ENCODE measurements at places on chromosomes 12 and 14.

GRCh38 chr12:49046129-49046895, 14.3 kb downstream of the KMT2D start:
- DNase-seq = no peak

- no peak for DNase-seq
Observed at GRCh38 chr12:112891093-112892024, 15.4 kb upstream of the OAS1 start.

GRCh38 chr12:55940065-55940732, 9.2 kb downstream of the DGKA start:
- DNase-seq = peak; percentile 64

DNA sequence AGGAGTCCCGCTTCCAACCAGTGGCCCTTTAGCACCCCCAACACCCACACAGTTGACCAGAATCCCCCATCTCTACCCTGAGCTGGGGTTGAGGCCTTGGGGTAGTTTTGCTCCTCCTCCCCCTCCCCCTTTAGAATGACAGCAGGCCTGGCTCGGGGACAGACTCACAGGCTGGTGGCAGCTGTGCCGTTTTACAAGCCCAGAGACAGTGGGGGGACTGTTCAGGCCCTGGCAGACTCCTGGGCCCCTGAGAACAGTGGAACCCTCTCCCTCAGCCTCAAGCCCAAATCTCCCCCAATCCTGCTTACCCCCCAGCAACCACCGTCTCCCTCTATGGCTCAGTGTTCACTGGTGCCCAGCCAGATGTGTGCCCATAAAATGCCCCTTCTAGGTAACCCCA, 10.1 kb downstream of the TMEM119 start:
- DNase-seq = no peak

DNA sequence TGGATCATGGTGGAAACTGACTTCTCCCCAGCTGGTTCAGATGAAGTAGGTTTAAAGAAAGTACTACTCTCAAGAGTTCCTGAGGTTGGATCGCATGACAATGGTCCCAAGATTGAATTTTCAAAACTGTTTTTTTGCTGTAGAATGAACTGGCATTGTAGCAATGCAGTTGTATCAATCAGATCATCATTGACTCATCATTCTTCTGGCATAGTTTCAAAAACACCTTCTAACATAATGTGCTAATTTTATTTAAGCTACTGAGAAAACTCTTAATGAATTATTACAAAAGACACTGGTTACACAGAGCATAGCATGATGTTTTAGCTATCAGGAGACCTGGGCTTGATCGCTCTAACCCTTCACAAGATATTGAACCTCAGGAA, 384.5 kb upstream of the DCN start:
- no peak for DNase-seq

DNA sequence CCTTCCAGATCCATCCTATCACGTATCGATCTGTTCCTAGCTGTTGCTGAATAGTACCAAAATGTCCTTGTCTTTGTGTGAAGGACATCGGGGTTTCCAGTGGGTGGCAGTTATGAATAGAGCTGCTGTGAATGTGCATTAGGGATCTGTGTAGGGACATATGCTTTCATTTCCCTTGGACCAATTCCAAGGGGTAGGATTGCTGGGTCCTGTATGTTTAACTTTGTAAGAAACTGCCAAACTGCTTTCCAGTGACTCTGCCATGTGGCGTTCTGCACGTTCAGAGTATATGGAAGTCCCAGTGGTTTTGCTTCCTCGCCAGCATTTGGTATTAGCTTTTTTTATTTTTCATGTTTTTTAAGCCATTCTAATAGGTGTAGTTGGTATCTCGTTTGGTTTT, 28.6 kb downstream of the PACS2 start:
- no peak for DNase-seq

- DNase-seq = no peak
Observed at GRCh38 chr14:86129426-86129825, 599.5 kb downstream of the FLRT2 start.

DNA sequence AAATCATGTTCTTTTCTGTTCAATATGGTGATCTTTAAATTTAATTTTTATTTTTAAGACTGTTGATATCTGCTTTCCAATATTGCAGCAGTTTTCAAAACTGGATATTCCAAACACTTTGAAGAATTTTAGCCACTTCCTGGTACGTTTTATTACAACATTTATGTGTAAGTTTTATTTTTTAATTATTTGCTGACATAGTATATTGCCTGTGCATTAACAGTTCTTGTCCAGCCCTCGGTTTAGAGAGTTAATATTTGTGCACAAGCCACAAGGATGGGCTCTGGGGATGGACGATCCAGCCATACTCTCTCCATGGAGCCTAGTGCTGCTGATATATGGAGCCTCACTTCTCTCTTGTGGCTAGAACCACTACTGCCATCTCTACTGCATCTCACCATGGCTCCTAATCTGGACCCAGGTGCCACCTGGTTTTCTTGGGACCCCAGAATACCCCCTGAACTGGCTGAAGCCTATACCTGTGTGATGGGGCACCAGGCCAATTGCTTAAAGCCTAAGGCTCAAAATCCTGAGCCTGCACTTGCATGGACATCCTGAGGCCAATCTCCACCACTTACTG, 262.5 kb downstream of the RASSF9 start:
- no peak for DNase-seq

GRCh38 chr12:108642269-108642870, 8.7 kb upstream of the SELPLG start:
- no peak for DNase-seq

DNA sequence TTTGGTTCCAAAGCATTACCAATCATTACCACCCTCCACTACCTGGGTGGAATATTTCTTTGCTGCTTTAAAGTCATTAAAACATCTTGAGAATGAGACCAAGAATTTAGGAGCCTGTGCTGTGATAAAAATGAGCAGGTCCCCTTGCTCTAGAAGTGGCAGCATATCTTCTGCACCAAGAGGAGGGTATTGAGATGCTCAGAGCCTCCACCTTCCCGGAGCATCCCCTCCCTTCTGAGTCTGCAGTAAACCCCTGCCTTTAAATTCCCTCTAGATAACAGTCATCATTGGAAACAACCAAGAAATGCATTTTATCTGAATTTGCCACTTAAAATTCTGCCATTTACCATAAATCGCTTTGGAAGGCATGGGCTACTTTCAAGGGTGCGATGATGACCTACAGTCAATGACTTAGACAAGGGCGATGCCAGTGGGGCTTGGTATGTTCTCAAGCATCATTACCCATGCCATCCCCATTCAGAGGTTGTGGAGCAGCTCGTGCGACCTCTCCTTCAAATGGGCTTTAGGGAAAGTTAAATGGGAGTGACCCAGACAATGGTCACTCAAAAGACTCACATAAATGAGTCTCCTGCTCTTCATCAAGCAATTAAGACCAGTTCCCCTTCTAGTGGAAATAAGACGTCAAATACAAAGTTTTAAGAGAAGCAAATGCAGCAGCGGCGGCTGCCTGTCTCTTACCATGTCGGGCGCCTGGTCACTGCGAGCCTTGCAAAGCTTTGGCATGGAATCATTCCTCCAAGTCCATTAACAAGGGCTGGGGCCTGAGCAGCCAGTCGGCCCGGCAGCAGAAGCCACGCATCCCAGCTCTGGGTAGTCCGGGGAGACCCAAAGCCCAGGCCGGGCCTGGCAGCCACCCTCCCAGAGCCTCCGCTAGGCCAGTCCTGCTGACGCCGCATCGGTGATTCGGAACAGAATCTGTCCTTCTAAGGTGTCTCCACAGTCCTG, 334.5 kb downstream of the TMEM121 start:
- DNase-seq = no peak

DNA sequence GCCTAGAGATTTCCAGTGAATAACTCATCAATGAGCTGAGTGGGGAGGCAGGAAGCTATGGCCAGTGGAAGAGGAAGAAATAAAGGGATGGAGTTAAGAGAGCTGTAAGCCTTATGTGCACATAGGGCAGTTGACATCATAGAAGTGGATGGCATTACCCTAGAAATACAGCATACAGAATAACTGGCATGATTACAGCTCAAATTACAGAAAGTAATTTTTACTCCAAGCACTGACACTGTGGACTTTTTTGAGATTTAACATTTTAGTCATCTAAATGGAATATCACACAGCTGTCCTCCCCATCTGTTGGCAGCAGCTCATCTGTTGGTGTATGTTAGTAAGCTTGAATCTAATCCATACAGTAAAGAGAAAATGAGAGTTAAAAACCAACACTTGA, 5.4 kb upstream of the IPO8 start:
- no peak for DNase-seq

DNA sequence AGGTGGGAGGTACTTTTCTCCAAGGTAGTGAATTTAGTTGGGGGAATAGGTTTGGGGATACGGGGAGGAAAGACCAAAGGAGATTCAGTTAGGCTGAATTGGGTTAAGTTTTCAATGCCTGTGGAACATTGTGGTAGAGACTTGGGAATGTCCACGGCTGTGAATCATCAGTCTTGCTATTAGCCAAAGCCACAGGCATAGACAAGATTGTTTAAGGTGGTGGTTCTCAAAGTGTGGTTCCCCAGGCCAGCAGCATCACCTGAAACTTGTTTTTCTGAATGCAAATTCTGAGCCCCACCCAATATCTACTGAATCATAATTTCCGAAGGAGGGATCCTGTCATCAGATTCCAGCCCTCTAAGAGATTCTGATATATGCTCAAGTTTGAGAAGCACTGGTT, 316.2 kb downstream of the EGLN3 start:
- no peak for DNase-seq

- no peak for DNase-seq
Observed at GRCh38 chr12:106078358-106079010, 60.3 kb downstream of the NUAK1 start.

Data from stimulated activated CD4-positive, alpha-beta T cell treated with anti-CD3 and anti-CD28 coated beads, Interleukin-1b, Interleukin-23, amount 100 ng/mL, for 24 hours (primary cell).